ENCODE measurements at places on chromosomes 3 and 15. TPM values are rescaled to one million over a fixed set of nuclear protein-coding genes. Genes with fewer than 3 reads are reported as not detected.

DNA sequence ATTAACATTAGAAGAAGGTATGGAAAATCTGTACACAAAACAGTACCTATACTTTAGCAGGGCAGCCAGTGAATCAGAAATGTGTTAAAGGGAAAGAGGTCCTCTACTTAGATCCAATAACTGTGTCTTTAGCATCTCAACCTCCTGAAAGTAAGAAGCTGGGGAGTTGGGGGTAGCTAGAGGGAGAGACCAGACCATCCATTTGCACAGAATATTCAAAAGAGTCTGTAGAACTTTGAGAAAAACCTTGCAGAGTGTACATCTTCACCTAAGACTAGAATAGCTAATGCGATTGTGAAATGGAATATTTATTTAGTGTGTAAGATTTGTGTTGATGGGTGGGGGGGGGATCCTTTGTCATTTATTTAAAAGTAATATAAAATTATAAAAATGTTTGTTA is 124.8 kb downstream of the RBPMS2 start:
- no peak for DNase-seq

- DNase-seq: no peak
Measured at GRCh38 chr15:70650567-70651302, 112.6 kb downstream of the UACA start.

DNA sequence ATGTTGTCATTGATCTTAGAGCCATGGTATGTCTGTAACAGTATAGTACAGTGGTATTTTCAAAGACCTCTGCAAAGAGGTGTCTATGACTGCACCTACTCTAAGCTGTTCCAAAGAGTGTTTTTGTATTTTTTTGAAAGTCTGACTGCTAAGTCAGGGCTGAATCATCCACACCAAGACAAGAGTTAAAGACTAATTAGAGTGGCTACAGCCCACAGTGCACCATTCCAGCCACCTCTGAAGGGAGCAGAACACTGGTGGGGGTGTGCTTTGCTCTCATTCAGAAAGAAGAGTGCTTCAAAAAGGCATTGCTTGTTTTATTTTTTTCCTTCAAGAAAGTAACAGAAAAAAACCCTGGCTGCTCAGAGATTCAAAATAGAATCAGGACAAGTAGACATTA is 301.4 kb downstream of the GABRG3 start:
- no peak for DNase-seq

GRCh38 chr3:155009217-155009616 is 70.9 kb upstream of the MME start:
- no peak for DNase-seq

GRCh38 chr3:167811031-167811430 is 75.5 kb downstream of the SERPINI1 start:
- DNase-seq: no peak

DNA sequence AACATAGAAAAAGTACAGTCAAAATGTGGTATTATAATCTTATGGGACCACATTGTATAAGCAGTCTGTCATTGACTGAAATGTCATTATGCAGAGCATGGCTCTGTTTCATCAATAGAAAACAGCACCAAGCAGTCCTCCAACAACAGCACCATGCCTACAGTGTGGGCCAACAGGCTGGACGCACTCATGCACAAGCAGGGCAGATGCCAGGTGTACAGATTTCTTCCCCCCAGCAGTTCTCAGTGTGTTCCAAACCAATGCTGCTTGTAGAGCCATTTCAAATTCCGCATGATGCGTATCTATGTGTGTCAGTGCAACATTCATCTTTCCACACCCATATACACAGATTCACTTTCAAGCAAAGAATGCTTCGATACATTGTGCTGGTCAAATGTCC is 253.1 kb downstream of the CHL1 start:
- peak; percentile 12 for DNase-seq

- no peak for DNase-seq
Measured at GRCh38 chr15:38709196-38709595, 144.6 kb upstream of the RASGRP1 start.

- DNase-seq: no peak
Measured at GRCh38 chr3:13881536-13882410, 1.9 kb upstream of the WNT7A start.

- DNase-seq: no peak
Measured at GRCh38 chr15:60259469-60259868, 138.3 kb downstream of the ANXA2 start.

DNA sequence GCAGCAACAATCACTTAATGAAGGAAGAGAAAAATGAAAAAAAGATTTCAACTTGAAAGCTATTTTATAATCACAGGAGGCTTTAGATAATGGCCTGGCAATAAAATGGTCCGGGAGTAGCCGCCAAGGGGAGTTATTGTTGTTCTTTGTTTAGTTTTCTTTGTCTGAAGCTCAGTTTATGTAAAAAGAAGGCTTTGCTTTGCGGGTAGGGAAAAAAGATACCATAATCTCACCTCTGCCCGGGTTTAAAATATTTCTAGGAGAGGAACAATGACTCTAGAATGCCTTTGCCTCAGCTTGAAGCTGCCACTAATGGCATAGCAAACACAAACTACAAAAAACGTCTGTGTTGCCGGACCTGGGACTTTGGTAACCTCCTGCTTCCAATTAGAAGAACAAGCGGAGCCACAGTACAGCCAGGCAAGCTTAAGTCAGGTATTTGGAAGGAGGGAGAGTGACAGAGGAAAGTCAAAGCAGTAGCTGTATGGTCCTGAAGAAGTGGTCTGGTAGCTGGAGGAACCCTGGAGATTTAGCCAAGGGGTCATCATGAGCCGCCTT is 764.5 kb downstream of the TUSC7 start:
- no peak for DNase-seq

- no peak for DNase-seq
Measured at GRCh38 chr3:160049988-160050387, 61.4 kb downstream of the IL12A start.

DNA sequence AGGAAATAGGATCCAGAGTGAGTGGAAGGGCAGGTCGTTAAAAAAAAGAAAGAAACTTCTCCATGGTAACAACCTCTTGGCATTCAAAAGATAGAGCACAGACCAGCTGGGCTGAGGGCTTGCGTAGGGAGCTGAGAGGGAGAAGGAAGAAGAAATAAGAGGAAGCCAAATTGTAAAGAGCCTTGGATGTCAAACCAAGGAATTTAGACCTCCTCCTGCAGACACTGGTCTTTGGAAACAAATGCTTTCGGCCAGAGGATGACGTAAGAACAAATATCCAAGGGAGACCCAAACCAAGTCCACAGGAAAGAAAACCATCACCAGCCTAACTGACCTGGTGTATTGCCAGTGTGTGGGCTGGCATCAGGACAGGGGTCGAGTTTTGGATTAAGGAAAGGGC is 155.2 kb downstream of the UACA start:
- no peak for DNase-seq

- no peak for DNase-seq
Measured at GRCh38 chr3:32421185-32421584, 29.5 kb downstream of the CMTM7 start.

- DNase-seq: no peak
Measured at GRCh38 chr3:65569129-65569528, 469.6 kb downstream of the MAGI1 start.

DNA sequence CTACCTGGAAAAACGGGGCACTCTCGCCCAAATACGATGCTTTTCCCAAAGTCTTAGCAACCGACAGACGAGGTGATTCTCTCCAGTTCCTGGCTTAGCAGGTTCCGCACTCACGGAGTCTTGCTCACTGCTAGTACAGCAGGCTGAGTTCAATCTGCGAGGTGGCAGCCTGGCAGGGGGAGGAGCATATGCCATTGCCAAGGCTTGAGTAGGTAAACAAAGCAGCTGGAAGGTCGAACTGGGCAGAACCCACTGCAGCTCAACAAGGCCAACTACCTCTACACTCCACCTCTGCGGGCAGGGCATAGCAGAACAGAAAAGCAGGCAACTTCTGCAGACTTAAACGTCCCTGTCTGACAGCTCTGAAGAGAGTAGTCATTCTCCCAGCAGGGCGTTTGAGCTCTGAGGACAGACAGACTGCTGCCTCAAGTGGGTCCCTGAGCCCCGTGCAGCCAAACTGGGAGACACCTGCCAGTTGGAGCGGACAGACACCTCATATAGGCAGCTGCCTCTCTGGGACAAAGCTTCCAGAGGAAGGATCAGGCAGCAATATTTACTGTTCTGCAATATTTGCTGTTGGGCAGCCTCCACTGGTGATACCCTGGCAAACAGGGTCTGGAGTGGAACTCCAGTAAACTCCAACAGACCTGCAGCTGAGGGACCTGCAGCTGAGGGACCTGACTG is 73.4 kb upstream of the CADM2 start:
- DNase-seq: no peak

- no peak for DNase-seq
Measured at GRCh38 chr3:123152687-123153086, 49.1 kb upstream of the SEC22A start.

DNA sequence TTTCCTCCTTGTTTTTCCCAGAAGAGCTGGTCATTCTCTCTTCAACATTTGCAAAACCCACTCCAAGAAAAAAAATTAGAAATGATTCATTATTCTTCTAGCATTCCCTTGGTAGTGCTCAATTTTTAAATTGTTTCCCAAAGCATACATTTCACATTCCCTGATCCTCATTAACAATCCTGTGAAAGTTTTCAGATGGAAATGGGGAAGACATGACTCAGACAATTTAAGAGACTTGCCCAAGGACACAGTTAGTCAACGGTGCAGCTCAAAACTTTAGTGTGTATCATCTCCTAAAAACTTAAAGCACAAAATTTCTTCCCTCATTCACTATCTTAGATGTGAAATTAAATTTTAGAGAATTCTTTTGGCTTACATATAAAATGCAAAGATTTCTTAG is 17.1 kb upstream of the ABI3BP start:
- DNase-seq: no peak

DNA sequence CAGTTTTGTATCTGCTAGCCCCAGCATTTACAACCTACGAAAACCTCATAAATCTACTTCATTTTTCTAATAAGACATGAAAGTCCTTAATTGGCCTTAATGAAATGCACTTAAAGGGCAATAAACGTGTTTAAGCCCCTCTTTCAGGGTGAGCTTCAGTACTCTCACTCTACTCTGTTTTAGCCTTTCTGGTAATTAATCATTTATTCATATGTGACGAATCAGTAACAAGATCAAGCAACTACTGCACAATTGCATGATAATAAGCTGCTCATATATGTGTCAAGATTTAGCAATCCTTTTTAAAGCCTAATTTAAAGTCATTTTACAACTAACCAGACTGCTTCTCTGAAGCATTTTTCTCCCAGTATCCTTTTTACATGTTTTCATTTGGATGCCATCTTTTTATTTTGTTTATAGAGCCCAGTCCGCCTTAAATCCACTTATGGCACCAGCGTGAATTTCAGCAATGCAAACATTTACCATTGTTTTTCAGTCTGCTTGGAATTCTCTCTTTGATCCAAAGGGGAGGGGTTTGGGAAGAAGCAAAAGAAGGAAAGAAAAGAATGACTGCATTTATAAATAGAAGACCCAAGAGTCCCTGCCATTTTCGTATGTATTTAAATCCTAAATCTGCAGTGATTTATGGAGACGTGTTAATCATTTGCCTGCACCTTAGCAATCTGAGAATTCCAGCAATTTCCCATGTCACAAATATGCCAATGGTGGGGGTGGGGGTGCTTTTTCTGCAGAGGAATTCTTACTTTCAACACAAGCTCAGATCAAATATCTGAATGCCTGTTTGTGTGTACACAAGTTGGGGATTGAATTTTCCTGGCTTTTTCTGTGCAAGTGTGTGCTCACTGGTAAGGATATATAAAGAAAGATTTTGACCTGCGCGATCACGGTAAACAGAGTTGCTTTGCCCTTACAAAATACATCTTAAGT is 230.8 kb upstream of the TBC1D5 start:
- no peak for DNase-seq

DNA sequence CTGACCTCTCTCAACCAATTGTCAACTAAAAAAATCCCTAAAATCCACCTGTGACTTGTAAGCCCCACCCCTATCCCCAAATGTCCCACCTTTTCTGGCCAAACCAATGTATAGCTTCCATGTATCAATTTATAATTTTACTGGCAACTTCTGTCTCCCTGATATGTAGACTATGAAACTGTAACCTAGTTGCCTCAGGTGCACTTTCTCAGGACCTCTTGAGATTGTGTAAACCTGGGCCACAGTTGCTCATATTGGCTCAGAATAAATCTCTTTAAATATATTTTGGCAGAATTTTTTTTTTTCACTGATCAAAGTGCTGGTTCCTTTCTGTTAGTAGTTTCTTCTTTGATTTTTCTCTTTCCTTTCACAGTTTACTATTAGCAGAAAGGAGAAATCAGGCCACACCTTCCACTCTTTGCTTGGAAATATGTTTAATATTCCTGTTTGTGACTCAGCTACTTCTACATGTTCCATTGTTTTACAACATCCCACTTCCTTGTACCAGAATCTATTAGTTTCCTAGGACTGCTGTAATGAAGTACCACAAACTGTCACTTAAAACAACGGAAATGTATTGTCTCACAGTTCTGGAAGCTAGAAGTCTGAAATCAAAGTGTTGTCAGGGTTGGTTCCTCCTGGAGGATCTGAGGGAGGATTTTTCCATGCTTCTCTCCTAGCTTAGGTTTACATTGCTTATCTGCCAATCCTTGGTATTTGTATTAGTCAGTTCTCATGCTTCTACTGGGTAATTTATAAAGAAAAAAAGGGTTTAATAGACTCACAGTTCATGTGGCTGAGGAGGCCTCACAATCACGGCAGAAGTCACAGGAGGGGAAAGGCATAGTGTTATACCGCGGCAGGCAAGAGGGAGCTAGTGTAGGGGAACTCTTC is 801.2 kb upstream of the ARPP21 start:
- no peak for DNase-seq

Gene NPHP3
- total RNA-seq: 13.4 TPM

Gene RHCG
- not detected for total RNA-seq

Gene GRM7
- total RNA-seq: not detected

Gene CNTN4
- total RNA-seq: not detected

Gene CNTN6
- total RNA-seq: not detected

Gene LRRC31
- not detected for total RNA-seq

Gene TSEN2
- 30.5 TPM for total RNA-seq

Gene GALNT15
- total RNA-seq: not detected

Gene RAP2B
- total RNA-seq: 13.4 TPM

Gene PTH1R
- not detected for total RNA-seq

Gene SACM1L
- total RNA-seq: 88.0 TPM

Data from activated CD4-positive, alpha-beta T cell treated with anti-CD3 and anti-CD28 coated beads, Interleukin-2, amount 10 ng/mL, durations not matched to agents 24 days and 14 days (primary cell).